GM19239 (cell line): ENCODE measurements at places on chromosomes 6 and 20.

GRCh38 chr20:50815162-50815989 is 20.5 kb downstream of the BCAS4 start:
- no peak for DNase-seq

DNA sequence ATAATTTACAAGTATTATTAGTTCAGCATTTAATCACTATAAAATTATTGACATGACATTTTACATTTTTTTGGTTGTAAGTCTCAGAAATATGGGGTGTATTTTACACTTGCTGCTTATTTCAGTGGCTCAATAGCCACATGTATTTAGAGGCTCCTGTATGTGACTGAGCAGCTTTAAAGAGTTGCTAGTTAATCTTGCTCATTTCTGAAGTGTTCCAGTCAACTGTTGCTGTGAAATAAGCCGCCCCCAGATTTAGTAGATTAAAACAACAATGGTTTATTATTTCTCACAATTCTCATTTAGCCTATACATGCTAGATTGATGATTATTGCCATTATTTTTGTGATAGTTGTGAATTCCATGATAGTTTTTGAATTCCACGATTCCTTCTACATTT is 23.0 kb downstream of the CD109 start:
- DNase-seq: no peak

DNA sequence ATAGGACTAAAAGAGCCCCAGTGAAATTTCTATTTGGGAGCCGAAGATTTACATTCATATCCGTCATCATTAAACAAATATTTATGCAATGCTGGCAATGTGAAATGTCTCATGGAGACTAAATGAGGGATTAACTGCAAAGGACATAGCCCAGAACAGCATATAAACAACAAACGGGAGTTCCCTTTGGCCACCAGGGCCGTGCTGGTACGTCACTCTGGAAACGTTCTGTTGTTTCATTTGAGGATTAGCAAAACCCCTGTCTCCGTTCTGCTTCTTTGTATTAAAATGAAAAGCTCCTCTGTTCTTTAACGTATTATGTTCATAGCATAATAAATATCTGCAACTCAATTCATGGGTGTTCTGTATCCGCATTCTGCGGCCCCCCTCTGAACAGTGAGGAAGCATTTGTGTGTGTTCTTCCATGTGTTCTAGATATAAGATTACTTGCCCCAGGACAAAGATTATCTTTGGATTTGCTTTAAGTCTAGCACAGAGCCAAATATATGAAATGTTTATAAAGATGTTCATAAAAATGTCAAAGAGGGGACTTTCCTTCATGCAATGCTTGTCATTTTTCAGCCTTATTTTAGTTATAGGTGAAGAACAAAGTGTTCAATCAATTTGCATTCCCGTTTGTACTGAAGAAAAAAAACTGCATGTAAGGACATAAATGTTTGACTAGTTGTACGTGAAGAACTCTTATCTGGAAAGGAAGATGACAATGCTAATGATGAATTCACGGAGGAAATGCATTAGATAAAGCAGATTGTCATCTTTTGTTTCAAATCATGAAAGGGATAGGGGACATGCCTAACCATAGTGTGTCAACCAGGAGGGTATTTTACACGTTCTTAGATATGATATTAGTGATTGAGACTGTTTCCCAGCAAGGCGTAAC is 90.0 kb upstream of the TNFAIP3 start:
- no peak for DNase-seq

GRCh38 chr6:55963301-55963700 is 87.9 kb upstream of the BMP5 start:
- no peak for DNase-seq

GRCh38 chr6:27279513-27280063 is 32.1 kb downstream of the PRSS16 start:
- DNase-seq: no peak

DNA sequence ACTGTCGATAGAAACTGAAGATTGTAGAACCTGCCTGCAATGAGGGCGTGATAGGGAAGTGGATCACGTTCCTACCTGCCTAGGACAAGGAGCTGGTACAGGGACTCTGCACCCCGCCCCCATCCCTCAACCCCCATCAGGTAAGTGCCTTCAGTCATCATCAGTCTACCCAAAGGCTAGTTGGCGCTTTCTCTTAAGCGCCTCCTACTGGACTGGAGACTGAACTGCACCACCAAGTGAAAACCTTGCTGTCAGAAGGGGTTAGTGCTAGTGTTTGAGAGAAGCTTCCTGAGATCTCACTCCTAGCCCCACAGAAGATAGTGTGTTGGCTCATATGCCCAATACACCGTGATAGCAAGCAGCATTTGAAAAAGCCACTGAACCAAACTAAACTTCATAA is 706.5 kb upstream of the MAN1A1 start:
- DNase-seq: no peak

GRCh38 chr20:6029538-6029937 is 24.3 kb downstream of the LRRN4 start:
- DNase-seq: no peak

GRCh38 chr6:143097224-143097795 is 36.6 kb downstream of the AIG1 start:
- DNase-seq: no peak

GRCh38 chr6:144047688-144048087 is 39.6 kb upstream of the PLAGL1 start:
- no peak for DNase-seq

GRCh38 chr6:149063468-149063867 is 254.0 kb upstream of the TAB2 start:
- DNase-seq: no peak

- DNase-seq: no peak
Observed at GRCh38 chr6:4948781-4949450, 54.9 kb downstream of the RPP40 start.

- peak; percentile 26 for DNase-seq
Observed at GRCh38 chr20:23668477-23668951, 20.3 kb downstream of the CST4 start.

- no peak for DNase-seq
Observed at GRCh38 chr6:33672808-33673207, 38.7 kb downstream of the UQCC2 start.

DNA sequence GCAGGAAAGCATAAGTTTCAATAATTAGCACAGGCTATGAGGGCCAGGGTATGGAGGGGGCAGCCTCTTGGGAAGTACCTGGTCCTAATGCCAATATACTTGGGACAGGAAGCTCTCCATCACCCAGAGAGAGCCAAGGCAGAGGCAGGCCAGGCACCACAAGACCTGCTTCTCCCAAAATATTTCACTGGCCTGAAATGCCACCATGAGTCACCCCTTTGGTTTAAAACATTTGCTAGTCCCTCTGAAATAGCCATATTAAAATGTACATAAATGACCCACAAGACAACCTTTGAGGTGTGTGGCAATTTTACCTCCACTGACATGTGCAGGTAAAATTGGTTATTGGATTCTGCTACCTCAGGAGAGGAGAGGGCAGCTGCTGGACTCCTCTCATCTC is 23.4 kb upstream of the SCUBE3 start:
- no peak for DNase-seq
